Activated CD8-positive, alpha-beta memory T cell treated with anti-CD3 and anti-CD28 coated beads for 1 hour (primary cell): ENCODE measurements at places on chromosomes 11 and 22.

DNA sequence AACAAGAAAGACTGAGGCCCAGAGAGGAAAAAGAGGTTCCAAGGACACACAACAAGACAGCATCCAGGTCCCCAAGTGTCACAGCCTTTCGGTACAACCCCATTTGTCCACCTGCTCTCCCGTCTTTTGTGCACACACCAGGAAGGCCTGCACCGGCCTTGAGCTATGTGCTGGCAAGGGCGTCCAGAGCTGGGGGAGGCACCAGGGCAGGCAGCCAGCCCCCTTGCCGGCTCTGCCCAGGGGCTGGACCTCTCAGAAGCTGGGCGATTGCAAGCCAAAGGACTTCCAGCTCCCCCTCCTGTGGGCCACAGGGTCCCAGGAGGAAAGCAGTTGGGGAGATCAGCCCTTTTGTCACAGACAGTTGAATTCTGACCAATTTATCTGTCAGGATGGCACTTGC lies 210.5 kb downstream of the MN1 start:
- no peak for DNase-seq

DNA sequence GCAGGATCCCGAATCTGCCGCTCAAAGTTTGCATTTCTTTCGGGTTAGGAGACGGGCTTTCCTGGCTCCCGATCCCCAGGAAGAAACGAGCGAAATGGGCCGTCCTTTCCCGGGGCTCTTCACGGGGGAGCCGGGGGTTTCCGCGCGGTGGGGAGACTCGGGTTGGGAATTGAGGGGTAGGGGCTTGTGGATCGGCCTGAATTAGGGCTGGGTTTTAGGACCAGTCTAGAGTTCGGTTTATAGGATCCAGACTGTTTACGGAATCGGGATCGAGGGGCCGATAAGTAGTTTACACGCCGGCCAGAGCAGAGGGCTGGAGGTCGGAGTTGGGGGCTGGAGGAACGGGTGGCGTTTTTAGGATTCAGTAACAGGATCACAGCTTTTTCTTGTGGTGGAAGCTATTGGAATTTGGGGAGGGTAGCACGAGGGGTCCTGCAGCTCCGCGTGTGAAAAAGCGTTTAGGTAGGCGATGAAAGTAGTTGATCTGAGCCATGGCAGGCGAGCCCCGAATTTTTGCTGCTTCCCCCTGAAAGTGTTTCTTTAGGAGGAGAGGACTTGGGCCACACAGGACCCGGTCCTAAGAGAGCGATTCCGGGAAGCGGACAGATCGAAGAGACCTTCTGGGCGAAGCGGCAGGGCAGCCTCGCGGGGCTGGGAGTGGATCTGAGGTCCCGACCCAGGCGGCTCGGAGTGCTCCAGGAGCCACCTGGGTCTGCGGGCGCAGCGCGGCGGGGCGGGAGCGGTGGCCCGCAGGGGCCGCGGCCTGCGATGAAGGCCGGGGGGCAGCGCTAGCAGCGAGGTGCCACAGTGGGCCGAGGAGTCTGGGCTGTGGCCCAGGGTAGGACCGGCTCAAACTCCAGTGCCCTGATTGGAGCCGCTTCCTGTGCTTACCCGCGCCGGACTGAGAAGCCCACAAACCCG lies 1.6 kb downstream of the PKNOX2 start:
- no peak for DNase-seq

- no peak for DNase-seq
Measured at GRCh38 chr11:27933992-27934829, 173.7 kb downstream of the KIF18A start.

DNA sequence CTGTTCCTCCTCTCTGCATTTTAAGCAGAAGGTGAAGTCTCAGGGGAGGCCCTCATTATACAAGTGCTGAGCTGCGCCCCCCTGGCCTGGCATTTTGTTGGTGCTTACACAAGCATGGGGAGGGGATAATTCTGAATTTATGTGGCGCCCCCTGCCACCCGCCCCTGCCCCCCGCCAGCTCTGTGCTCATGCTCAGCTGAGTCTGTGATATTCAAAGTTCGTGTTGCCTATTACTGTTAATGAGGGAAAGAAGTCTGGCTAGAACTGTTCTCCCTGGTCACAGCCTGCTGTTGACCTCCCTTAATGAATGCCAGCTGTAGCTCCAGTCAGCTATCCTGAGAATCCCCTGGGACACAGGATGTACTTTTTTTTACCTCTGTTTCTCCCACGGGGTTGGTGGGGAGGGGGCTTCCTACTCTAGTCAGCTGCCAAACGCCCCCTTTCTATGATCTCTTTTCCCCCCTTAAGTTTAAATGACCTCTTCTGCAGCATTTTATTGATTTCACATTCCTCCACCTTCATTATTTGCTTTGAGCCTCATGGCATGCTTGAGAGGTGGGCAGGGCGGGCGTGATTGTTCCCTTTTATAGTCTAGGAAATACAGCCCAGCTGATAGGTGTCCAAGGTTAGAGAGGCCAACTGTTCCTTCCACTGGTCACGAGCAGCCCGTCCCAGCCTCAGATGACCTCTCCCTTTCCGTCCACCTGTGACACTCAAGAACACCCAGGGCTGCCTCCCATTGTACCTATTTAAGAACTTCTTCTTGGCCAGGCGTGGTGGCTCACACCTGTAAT lies 12.2 kb downstream of the USP2 start:
- DNase-seq: no peak

GRCh38 chr11:80635178-80635577 lies 1194.3 kb upstream of the TENM4 start:
- no peak for DNase-seq

GRCh38 chr11:27926981-27927481 lies 180.9 kb downstream of the KIF18A start:
- DNase-seq: no peak

GRCh38 chr11:73266646-73267020 lies 5.5 kb upstream of the P2RY6 start:
- no peak for DNase-seq

GRCh38 chr11:57341250-57341808 lies 3.2 kb downstream of the P2RX3 start:
- DNase-seq: no peak

DNA sequence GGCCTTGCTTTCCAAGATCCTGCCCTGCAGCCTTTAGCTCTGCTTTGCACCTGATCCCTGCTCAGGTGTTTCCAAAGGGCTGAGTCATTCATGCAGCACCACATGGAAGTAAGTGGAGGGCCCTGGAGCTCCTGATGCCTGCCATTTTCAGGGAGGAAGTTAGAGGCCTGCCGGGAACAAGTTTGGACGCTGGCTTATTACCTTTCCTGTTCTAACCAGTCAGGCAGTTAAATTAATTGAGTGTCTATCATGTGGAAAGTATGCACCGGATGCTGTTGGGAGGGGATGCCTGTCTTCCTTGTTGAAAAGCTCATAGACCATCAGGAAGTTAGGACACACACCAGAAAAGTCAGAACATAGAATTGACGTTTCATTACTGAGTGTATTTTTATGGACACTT lies 73.7 kb upstream of the PLET1 start:
- no peak for DNase-seq

- DNase-seq: no peak
Measured at GRCh38 chr11:134150195-134150903, 73.4 kb downstream of the NCAPD3 start.

DNA sequence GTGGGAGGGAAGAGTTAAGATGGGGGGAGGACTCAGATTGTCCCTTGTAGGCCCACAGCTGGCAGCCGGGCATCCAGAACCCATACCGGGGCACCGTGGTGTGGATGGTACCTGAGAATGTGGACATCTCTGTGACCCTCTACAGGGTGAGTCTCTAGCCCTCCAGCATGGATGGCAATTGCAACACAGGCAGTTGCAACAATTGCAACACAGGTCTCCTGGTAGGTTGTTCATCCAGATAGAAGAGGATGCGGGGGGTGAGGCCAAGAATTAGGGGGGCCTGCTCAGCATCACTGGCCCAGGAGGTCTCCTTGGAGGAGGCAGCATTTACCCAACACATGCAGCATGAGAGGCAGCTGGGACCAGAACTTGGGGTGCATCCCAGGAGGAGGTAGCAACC lies 3.4 kb downstream of the EHBP1L1 start:
- no peak for DNase-seq

DNA sequence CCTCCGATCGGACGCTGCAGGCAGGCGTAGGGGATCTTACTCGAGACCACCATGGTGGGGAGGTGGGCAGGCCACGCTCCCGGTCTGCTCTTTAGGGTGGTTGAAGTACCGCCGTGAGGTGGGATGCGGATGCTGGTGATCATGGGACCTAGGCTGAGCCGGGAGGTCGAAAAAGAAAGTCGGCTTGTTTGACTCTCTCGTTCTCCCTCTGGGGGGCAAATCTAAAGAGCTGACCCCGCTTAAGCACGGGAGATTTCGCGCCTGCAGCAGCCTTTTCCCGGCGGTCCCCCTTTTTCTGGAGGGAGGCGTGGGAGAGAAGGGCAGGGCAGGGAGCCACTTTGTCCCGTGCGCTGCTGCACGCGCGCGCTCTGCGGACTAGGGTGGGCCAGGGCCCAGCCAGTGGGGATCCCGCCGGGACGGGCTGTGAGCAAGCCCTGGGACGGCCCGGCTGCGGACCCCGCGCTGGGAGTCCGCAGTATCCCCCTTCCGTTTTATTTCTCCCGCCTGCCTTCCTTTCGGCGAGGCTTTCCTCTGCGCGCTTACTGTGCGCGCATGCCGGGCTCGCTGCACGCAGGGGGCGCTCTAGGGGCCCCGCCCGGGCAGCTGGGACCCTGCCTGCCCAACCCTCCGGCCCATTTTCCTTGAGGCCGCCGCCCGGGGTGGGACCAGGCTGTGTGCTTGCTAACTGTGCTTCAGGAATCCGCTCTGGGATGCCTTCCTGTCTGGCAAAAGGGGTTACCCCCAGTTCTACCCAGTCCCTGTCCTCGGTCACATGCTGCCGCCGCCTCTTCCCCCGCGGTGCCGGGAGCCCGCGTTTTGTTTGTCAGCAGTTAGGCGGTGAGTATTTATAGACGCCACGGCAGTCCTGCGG lies 81.0 kb downstream of the PRR5L start:
- no peak for DNase-seq

GRCh38 chr22:20021196-20022181 lies 579 bp downstream of the TANGO2 start:
- no peak for DNase-seq

GRCh38 chr22:19993926-19994325 lies 22.7 kb downstream of the ARVCF start:
- DNase-seq: no peak

DNA sequence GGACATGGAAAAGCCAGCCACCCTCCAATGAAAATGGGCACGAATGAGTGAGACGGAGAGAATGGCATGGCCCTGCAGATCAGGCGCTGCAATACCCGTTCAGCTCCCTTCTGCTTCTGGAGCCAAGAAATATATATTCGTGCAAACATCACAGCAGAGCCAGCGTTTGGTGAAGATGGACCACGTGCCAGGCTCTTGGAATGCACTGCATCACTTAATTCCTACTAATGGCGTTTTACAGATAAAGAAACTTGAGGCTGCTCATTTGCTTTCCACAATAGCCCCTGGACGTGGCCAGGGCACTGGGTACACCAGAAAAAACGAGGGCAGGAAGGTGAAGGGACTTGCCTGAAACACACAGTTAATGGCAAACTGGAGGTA lies 1.6 kb upstream of the FXYD2 start:
- DNase-seq: no peak

- DNase-seq: no peak
Measured at GRCh38 chr22:37999640-38000272, 15.4 kb upstream of the SOX10 start.

GRCh38 chr22:31951194-31952093 lies 7.1 kb downstream of the YWHAH start:
- no peak for DNase-seq

DNA sequence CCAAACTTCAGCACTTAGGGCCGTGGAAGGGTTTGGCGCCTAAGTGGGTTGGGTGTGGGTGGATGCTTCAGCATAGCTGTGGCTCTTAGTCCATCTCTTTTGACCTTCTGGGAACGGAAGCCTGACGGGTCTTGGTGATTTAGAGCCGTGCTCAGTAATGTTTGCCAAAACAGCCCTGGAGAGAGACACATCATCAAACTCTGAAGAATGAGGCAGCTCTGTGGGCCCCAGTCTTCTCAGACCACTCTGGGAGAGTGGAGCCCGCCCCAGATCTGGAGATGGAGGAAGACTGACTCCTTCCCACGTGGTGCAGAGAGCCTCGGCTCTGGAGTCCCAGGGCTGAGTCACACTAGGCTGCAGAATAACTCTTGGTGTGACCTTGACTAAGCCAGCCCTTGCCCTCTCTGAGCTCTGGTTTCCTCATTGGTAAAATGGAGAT lies 168.9 kb downstream of the C11orf91 start:
- no peak for DNase-seq

DNA sequence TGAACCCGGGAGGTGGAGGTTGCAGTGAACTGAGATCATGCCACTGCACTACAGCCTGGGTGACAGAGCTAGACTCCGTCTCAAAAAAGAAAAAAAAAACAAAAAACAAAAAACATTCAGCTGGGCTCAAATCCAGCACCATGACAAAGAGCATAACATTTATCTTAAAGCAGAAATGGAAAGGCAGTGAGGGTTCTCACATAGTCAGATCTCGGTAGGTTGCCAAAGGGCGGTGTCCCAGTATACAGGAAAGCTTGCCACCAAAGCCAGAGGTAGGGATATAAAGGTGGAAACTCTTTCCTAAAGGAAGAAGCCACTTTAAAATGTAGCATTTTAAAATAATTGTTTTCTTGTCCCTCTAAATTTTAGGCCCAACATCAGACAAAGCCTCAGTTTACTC lies 22.4 kb upstream of the CAPRIN1 start:
- DNase-seq: no peak

DNA sequence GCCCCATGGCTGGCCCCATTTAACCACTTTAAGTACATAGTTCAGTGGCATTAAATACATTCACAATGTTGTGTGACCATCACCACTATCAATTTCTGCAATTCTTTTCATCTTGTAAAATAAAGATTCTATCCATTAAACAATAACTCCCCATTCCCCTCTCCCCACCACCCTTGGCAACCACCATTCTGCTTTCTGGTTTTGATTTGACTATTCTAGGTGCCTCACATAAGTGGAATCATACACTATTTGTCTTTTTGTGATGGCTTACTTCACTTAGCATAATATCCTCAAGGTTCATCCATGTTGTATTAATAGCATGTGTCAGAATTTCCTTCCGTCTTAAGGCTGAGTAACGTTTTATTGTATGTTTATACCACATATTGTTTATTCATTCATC lies 7.0 kb downstream of the MYO7A start:
- no peak for DNase-seq

- DNase-seq: no peak
Measured at GRCh38 chr11:126890561-126890960, 110.0 kb downstream of the KIRREL3 start.
